ENCODE measurements at places on chromosomes 13 and 19.

DNA sequence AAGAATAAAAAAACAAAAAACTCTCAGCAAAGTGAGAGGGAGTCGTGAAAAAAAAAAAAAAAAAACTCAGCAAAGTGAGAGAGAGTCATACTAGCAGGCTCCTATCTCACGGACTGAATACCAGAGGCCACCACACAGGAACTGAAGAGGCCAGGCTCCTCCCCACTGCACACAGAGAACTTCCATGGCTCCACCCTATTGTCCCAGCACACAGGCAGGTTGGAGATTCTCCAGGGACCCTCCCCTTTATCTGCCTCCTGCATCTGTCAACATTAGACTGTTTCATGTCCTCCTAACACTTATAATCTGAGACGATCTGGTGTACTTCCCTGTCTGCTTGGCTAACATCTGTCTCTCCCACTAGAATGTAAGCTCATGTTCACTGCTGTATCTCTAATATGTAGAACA lies 37.0 kb upstream of the FARP1 start:
- no peak for DNase-seq
- no peaks in the 10 kb centered on the region for H3K27me3 ChIP-seq
- H3K4me3 ChIP-seq = no peak overlapping the region
- H3K27ac ChIP-seq = no peak overlapping the region
- H3K4me1 ChIP-seq = no peaks in the 10 kb centered on the region

DNA sequence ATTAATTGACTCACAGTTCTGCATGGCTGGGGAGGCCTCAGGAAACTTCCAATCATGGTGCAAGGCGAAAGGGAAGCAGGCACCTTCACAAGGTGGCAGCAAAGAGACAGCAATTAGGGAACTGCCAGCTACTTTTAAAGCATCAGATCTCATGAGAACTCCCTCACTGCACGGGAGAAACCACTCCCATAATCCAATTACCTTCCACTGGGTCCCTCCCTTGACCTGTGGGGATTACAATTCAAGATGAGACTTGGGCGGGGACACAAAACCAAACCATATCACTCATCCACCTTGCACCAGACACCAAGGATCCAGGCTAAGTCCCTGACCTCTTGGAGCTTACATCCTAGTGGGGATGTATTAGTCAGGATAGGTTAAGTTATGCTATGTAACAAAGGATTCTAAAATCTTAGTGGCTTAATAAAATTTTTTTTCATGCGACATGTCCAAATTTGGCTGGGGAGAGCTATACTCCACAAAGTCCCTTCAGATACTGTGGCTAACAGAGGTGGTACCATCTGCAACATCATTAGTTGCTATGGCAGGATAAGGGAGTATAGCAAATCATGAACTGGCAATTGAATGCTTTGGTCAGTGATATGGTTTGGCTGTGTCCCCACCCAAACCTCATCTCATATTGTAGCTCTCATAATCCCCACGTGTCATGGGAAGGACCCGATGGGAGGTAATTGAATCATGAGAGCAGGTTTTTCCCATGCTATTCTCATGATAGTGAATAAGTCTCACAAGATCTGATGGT lies 8.3 kb upstream of the FAM187B start:
- H3K27me3 ChIP-seq = peaks cover 53% of the 10 kb centered on the region
- H3K36me3 ChIP-seq = peaks cover 5% of the 10 kb centered on the region
- DNase-seq = no peak
- H3K4me3 ChIP-seq = no peak overlapping the region
- no peak overlapping the region for H3K27ac ChIP-seq

DNA sequence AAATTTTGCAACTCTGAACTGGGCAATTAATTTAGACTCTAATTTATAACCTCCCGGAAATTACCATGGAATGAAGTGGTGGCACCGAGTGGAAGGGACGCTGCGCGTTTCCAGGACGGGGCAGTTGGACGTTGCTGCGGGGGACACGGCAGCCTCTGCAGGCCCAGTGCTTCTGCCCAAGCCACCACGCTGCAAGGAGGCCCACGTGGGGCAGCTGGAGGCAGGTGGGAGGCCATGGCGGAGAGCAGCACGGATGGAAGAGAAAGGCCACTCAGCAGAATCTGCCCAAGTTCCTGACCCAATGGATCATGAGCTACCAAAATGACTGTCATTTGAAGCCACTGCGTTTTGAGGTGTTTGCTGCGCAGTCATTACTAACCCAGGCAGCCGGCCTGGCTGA lies 11.2 kb upstream of the ADPRHL1 start:
- H3K27ac ChIP-seq = no peak overlapping the region
- DNase-seq = no peak
- peaks cover 13% of the 10 kb centered on the region for H3K4me1 ChIP-seq
- H3K36me3 ChIP-seq = peaks cover 6% of the 10 kb centered on the region
- no peaks in the 10 kb centered on the region for H3K27me3 ChIP-seq

GRCh38 chr19:7947939-7948338 lies 4.5 kb upstream of the TIMM44 start:
- H3K36me3 ChIP-seq = no peaks in the 10 kb centered on the region
- DNase-seq = no peak

- H3K27me3 ChIP-seq = peaks cover 53% of the 10 kb centered on the region
- no peaks in the 10 kb centered on the region for H3K36me3 ChIP-seq
- H3K27ac ChIP-seq = no peak overlapping the region
- peak overlapping the region; percentile 77 for H3K4me3 ChIP-seq
These were observed 10.7 kb downstream of the BCL3 start for GRCh38 chr19:44759083-44759804.

- no peaks in the 10 kb centered on the region for H3K27me3 ChIP-seq
- H3K27ac ChIP-seq = no peak overlapping the region
- no peaks in the 10 kb centered on the region for H3K4me1 ChIP-seq
- H3K4me3 ChIP-seq = no peak overlapping the region
These were observed 33.6 kb downstream of the NALCN start for GRCh38 chr13:101382701-101383100.

GRCh38 chr19:48510421-48511268 lies 990 bp downstream of the LMTK3 start:
- no peaks in the 10 kb centered on the region for H3K36me3 ChIP-seq
- peak; percentile 68 for DNase-seq

DNA sequence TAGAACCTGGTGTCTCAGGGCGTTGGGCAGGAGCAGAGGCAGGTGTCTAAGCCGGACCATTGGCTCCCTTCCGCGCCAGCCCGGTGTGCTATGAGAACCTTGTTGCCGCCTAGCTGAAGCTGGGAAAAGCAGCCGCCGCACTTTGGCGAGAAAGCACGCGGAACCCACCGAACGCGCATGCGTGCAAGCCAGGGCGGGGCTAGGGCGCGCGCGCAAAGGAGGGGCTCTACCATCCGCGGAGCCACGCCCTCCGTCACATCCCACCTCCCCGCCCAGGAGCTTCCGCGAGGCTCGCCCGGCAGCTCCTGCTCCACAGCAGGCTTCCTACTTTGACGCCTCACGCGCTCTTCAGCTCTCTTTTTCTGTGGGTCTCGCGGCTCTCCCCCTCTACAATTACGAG lies 51.3 kb downstream of the WDR87 start:
- no peaks in the 10 kb centered on the region for H3K36me3 ChIP-seq
- no peaks in the 10 kb centered on the region for H3K27me3 ChIP-seq
- H3K4me1 ChIP-seq = peaks cover 6% of the 10 kb centered on the region
- DNase-seq = no peak
- no peak overlapping the region for H3K27ac ChIP-seq

DNA sequence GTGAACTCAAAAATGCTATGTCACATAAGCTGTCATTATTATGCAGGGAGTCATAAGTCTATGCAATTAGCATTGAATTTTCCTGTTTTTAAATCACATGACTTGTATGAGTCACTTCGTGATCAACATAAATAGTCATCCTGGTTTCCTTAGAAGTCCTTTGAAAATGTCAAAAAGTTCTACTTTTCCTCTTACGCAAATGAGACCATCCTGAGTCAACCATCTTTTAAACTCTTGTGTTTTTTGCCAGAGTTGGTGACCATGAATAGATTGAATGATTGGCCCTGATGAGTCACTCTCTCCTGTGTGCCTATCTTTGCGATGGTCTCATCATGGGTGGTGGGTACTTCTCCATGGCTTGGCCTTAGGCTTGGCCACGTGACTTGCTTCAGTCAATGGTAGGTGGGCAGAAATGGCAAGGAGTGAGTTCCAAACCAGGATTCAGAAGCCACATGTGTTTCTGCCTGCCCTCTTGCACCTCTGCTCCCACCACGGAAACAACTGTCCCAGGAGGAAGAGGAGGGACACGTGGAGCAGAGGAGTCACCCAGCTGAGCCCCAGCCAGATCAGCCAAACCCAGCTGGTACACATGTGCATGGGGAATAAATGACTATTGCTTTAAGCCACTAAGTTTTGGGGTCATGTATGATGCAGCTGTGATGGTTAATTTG lies 123.5 kb upstream of the CACNA1A start:
- peaks cover 21% of the 10 kb centered on the region for H3K27me3 ChIP-seq
- H3K4me3 ChIP-seq = no peak overlapping the region
- H3K36me3 ChIP-seq = no peaks in the 10 kb centered on the region
- no peak overlapping the region for H3K27ac ChIP-seq

- H3K4me1 ChIP-seq = peaks cover 8% of the 10 kb centered on the region
- H3K27ac ChIP-seq = no peak overlapping the region
- H3K27me3 ChIP-seq = peaks cover 4% of the 10 kb centered on the region
- no peak for DNase-seq
These were observed 373 bp downstream of the TNFAIP8L1 start for GRCh38 chr19:4639531-4640246.

GRCh38 chr19:54905421-54905802 lies 536 bp upstream of the NCR1 start:
- peaks cover 7% of the 10 kb centered on the region for H3K27me3 ChIP-seq
- H3K4me1 ChIP-seq = no peaks in the 10 kb centered on the region
- H3K36me3 ChIP-seq = no peaks in the 10 kb centered on the region

GRCh38 chr13:70253834-70254233 lies 145.6 kb upstream of the KLHL1 start:
- H3K4me1 ChIP-seq = peaks cover 12% of the 10 kb centered on the region
- no peak overlapping the region for H3K4me3 ChIP-seq
- H3K36me3 ChIP-seq = no peaks in the 10 kb centered on the region
- no peak overlapping the region for H3K27ac ChIP-seq
- no peak for DNase-seq
- no peaks in the 10 kb centered on the region for H3K27me3 ChIP-seq

DNA sequence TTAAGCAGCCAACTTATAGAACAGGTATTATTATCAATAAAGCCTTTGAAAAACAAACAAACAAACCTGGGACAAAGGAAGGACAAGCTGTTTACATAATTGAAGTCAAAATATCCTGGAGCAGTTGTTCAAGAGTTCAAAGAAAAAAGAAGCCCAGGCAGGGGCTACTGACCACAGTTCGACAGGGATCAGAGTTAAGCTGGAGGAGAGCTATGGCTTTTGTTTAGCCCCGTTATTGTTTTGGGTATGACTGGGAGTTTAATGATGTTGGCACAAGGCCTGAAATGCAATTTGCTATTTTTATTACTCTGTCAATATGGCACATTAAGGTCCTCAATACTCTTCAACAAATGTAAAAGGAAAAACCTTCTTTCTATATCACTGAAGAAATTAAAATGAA lies 624.4 kb upstream of the KLHL1 start:
- peak overlapping the region; percentile 43 for H3K27ac ChIP-seq
- DNase-seq = no peak
- H3K4me3 ChIP-seq = no peak overlapping the region
- H3K36me3 ChIP-seq = no peaks in the 10 kb centered on the region

DNA sequence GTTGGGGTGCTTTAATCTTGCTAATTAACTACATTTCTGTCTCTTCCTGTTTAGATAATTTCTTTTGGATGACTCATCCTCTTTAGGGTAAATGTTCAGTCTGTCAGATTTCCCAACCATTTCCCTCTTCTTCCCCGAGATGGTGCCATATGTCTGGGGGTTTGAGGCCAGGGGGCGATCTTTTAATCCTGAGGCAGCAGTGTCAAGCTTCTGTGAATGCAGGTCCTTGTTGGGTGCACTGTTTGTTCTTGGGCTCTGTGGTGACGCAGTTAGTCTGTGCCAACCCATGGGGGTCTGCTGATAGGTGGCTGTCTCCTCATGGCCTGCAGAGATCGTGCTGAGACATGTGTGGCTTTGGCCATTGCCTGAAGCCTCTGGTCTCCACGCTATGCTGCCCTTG lies 420.4 kb downstream of the NDFIP2 start:
- no peaks in the 10 kb centered on the region for H3K36me3 ChIP-seq
- no peaks in the 10 kb centered on the region for H3K27me3 ChIP-seq
- DNase-seq = no peak
- peaks cover 8% of the 10 kb centered on the region for H3K4me1 ChIP-seq

DNA sequence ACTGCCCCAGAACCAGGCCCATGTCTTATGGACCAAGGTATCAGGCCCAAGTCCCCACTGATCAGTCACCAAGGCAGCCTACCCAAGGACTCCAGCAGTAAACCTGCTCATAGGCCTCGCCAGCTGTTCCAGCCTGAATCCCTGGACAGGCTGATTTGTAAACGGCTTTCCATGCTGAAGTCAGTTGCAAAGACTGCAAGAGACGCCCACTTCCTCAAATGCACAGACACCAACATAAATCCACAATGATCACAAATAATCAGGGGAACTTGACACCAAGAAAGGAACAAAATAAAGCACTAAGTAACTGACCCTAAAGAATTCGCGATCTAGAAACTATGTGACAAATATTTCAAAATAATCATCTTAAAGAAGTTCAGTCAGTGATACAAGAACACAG lies 75.2 kb downstream of the RXFP2 start:
- H3K27ac ChIP-seq = no peak overlapping the region
- no peak overlapping the region for H3K4me3 ChIP-seq
- H3K36me3 ChIP-seq = peaks cover 9% of the 10 kb centered on the region
- DNase-seq = no peak
- H3K27me3 ChIP-seq = no peaks in the 10 kb centered on the region
- H3K4me1 ChIP-seq = no peaks in the 10 kb centered on the region

DNA sequence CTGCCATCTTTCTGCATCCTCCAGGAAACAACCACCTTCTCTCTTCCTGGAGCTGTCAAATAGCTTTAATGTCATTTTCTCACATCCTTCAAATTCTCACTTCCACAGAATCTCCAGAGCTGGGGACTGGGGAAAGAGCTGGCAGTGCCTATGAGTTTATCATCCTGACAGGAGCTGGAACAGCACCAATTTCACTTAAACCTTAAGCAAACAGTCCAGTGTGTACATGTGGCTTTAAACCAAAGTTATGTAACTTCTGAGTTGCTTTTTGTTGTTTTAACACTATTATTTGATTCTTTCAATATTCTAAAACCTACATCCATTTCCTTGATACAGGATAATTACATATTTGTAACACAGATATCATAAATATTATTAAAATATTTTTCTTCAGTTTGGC lies 331.5 kb upstream of the ARGLU1 start:
- no peaks in the 10 kb centered on the region for H3K27me3 ChIP-seq
- H3K4me1 ChIP-seq = peaks cover 7% of the 10 kb centered on the region
- H3K27ac ChIP-seq = no peak overlapping the region
- DNase-seq = no peak

- H3K4me1 ChIP-seq = peaks cover 16% of the 10 kb centered on the region
- H3K4me3 ChIP-seq = no peak overlapping the region
- no peaks in the 10 kb centered on the region for H3K36me3 ChIP-seq
- no peak overlapping the region for H3K27ac ChIP-seq
- no peak for DNase-seq
These were observed 208.3 kb downstream of the FOXO1 start for GRCh38 chr13:40457929-40458719.

Data from neural crest cell (in vitro differentiated cells).